ENCODE measurements at places on chromosomes 11 and 22.

DNA sequence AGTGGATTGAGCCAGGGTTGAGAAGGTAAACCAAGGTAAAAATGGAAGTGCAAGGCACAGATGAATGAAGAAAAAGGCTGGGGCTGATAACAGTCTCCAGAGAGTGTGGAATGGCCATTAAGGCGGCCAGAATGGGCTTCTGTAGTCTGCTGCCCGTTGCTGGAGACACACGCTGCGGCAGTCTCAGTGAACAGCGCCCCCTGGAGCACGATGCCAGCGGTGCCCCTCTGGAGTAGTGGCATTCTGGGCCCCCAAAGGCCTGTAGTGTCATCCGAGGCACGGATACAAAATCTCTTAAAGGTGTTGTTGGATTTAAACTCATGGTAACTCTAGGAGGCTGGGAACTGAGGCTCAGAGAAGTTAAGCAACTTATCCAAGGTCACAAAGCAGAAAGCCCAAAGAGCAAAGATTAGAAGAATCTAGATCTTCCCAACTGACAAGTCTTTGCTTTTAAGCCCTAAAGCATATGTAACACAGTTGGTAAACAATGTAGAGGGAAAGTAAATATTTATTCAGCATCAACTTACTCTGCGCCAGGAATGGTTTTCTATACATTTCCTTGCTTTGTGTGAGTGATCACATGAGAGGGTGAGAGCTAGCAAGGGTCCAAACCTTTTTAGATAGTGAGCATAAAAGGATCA is 18.2 kb downstream of the KCNJ1 start:
- DNase-seq: peak; percentile 64

DNA sequence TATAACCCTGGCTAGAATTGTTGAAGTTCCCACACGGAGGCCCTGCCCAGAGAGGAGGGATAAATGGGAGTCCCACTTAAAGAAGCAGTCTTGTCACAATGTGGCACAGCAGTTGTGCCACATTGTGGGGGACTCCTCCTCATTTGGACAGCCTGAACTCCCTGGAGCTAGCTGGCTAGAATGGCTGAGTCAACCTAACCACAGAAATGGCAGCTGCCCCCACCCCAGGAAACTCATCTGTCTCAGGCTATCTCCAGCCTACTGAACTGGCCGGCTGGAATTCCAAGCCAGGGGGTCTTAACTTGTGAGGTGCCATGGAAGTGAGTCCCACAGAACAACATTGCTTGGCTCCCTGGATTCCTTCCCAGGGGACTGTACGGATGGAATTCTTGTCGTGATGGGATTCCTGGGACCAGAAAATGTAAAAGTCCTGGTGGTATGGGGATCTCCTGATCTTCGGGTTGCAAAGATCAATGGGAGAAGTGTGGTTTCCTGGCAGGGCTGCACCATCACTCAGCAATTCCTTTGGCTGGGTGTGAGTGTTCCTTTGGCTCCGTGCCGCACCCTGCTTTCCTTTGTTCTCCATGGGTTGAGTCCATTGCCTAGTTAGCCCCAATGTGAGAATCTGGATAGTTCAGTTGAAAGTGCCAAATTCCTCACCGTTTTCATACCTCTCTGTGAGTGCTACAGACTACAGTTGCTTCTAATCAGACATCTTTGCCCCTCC is 791.2 kb upstream of the FAT3 start:
- DNase-seq: no peak

DNA sequence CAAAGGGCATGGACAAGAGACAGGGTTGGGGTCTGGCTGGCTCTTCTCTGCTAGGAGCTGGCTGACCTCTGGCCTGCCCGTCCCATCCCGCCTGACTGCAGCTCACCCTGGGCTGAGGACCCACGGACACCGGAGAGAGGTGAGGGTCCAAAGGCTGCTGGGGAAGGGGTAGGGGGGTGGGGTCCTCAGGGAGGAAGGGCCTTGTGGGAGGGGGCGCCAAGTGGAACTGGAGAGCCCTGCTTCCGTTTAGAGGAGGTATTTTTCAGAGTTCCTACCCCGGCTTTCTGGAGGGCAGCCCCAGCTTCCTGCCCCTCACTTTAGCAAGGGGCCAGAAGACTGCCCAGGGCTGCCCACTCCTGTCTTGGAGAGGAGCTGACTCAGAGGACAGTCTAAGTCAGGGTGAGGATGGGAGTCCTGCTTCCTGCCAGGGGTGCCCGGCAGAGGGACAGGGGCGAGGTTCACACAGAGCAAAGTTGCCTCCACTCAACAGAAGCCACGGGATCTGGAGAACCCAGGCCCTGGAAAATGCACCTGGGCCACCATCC is 7.1 kb downstream of the LARGE2 start:
- DNase-seq: peak; percentile 46

- DNase-seq: no peak
Measured at GRCh38 chr22:22820076-22820475, 67.5 kb upstream of the IGLL5 start.

- no peak for DNase-seq
Measured at GRCh38 chr11:68002938-68003845, 705 bp downstream of the UNC93B1 start.

- no peak for DNase-seq
Measured at GRCh38 chr11:15927196-15927863, 429.0 kb downstream of the SOX6 start.

GRCh38 chr22:26779108-26779507 is 121.7 kb downstream of the MIAT start:
- DNase-seq: no peak

DNA sequence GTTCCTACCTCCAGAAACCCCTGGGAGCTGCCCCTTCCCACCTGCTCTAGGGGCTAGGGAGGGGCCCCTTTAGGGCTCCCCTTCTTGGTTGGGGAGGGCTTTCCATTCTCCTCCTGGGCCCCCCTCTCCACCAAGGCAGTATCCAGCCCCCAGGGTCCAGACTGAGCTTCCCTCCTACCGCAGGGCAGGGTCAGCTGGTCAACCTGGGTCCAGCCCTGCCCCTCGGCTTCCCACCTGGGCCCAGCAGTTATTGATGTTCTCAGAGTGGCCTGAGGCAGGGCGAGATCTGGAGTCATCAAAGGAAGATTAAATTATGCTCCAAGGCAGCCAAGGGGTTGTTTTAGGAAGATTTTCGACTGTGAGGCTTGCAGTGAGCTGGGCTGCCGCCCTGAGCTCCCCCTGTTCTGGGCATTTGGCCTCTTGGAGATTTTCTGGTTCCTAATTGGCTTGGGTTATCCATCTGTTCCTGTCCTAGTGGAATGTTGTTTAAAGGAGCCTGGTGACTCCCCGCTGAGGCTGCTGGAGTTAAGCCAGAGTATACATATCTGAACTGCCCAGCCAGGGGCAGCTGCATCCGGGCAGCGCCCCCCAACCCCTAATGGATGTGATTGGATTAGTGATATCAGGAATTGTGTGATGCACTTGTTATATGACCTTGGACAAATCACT is 1.8 kb upstream of the SLC22A8 start:
- no peak for DNase-seq

GRCh38 chr11:61332281-61332796 is 566 bp downstream of the DDB1 start:
- peak; percentile 64 for DNase-seq

GRCh38 chr11:113222241-113222640 is 92.1 kb upstream of the TTC12 start:
- no peak for DNase-seq

DNA sequence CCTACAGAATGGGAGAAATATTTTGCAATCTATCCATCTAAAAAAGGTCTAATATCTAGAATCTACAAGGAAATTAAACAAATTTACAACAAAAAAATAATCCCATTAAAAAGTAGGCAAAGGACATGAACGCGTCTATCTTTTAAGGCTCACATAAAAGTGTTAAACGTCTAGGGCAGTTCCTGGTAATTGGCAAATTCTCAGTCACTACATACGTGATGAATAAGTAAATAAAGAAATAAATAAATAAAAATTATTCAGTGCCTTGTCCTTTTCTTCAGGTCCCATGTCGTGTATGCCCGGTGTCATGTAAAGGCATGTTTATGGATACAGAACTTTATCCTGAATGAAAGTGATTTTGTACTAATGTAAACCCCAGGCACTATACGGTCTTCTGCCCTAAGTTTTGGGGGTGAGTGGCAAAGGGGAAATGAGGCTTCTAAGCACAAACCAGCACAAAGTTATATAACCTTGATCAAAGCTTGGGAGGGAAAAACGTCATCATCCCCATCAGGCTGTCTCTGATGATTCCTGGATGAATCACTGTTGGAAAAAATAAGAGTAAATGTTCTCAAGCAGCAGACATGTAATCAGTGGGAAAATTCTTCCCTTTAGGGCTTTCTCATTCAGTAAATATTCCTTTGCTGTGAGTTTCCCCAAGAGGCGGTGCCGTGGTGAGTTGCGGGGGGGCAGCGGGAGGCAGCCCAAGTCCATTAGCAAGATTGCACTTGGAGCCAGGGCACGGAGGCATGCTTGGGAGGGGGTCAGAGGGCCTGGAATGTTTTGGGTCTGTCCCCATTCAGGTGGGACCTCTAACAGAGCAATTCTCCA is 30.4 kb upstream of the MICAL2 start:
- DNase-seq: peak; percentile 99

DNA sequence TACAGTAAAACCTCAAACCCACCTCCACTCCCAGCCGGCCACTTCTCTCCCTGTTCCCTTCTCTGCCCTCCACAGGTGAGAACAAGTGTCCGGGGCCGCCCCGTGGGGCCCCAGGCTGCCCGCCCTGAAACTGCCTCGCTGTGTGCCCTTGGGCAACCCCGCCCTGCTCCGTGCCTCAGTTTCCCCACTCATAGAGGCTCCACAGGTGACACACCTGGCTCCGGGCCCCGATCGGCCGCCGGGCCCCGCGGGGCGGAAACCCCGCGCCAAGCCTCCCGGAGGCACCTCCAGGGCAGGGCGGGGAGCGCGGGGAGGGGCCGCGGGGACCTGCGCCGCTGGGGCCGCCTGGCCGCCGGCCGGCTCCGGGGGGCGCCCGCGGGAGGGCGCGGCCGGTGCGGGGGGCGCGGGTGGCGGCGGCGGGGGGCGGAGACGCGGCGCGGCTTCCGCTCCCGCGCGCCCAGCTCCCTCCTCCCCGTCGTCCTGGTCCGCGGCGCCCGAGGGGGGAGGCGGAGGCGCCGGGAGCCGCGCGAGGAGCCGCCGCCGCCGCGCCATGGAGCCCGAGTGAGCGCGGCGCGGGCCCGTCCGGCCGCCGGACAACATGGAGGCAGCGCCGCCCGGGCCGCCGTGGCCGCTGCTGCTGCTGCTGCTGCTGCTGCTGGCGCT is at the start of gene LRP5:
Gene LRP5, plus strand, starts transcription at position 475 of the 663 bp plus-strand sequence. Its CDS starts 124 bp downstream, at position 599.
- DNase-seq: peak; percentile 46

DNA sequence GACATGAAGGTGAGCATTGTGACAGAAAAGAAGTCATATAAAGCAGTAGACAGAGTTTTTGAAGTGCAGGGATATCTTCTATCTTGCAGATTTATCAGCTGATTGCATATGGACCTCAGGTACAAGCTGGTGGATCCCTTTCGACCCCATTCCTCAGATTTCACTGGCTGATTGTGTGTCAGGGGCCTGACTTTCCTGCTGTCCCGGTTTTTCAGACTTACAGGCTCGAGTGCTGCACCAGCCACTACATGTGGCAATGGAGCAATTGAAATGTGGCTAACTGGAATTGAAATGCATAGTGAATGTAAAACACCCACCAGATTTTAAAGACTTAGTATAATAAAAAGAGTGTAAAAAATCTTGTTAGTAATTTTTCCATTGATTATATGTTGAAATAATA is 50.3 kb downstream of the CLMP start:
- no peak for DNase-seq

GRCh38 chr11:11148104-11148509 is 204.9 kb downstream of the CSNK2A3 start:
- DNase-seq: peak; percentile 13

DNA sequence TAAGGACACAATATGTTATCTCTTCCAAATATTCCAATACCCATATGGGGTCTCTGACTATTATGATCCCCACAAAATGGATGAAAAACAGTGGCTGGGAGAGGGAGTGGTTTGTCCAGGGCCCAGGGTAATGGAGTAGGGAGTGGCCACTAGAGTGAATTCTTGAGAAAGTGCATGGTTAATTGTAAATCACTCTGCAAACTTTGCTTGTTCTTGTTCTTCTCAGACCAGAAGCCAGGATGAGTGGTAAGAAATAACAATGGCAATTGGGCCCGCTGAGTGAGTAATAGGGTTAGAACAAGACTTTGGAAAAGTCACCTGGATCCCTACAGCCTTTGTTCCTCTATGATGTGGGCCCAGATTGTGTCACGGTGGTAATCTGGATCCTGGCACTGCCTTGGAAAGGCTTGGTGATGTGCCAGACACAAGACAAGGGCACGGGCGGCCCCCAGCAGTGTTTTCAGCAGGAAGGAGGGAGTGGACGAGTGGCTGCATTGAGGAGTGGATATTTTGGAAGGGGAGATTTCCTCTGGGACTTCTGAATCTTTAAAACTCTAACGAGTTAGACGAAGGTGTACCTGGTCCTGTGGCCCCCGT is 18.2 kb upstream of the KIRREL3 start:
- DNase-seq: no peak

DNA sequence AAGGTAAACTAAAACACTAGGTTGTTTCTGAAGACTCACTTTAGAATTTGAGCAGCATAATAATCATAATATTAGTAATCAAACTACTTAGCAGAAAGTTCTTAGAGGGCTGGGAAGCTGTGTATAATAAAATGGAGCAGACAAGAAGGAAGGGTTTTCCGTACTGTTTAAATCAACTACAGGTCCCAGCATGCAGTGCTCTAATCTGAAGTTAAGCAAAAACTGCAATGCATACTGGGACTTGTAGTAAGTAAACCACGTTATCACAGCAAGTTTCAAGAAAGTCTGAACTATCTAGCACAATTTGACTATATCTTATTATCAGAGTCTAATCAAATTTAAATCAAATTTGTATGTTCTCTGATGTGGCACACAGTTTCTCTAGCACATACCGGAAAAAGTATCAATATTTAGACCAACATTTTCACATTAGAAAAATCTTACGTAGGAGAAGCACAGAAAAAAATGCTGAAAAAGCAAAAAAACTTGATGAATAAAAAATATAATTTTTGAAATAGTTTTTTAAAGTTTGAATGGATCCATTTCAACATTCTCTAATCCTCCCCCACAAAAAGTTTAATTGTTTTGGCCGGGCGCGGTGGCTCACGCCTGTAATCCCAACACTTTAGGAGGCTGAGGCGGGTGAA is 8.2 kb downstream of the PHF21A start:
- DNase-seq: peak; percentile 86

GRCh38 chr22:20940186-20940651 is 23.0 kb downstream of the CRKL start:
- DNase-seq: no peak

Data from ELR (cell line).